ENCODE measurements at places on chromosomes 5 and 9.

DNA sequence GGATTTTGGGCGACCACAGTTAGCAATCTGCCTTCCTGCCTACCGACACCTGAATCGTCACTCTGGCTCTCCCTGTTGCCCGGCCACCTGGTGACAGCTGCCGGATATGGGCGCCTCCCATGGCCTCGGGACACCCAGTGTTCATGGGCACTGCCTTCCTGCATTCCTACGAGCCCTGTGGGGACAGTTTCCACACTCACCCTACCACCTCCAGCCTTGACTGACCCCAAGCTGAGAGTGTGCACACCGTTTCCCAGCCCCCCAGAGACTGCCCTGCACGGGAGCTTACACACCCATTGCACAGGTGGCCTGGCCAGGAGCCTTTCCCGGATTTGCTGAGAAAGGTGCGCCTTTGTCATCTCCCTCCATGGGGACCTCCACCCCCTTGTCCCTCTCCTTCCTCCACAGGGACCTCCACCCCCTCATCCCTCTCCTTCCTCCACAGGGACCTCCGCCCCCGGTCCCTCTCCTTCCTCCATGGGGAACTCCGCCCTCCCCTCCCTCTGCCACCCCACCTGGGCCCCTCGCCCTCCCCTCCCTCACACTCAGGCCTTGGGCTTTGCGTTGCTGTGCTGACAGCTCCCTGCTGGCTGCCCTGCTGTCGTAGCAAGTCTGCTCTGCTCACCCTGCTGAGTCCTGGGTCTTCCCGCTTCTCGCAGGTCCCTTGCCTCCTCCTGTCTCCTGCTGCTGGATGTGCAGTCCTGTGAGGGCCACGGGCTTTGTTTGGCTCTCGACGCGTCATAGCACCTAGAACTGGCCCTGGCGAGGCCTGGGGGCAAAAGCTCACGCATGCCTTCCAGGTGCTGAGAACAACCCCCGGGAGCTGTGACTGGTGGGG, 48.4 kb downstream of the MRPL36 start:
- DNase-seq, result no peak

DNA sequence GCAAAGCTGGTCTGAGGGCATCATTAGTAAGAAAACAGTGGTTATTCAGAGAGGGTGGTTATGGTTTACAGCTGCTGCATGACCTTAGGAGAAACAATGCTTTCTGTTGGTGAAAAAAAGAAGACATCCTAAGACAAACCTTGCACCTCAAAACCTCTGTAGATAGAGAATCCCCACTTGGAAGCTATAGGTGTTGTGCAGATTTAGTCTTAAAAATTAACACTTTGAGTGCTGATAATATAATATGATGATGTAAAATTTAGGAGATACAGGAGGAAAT, 1.4 kb upstream of the PTTG1 start:
- DNase-seq, result no peak

GRCh38 chr5:79992891-79993657, 2.0 kb upstream of the MTX3 start:
- DNase-seq, result no peak

DNA sequence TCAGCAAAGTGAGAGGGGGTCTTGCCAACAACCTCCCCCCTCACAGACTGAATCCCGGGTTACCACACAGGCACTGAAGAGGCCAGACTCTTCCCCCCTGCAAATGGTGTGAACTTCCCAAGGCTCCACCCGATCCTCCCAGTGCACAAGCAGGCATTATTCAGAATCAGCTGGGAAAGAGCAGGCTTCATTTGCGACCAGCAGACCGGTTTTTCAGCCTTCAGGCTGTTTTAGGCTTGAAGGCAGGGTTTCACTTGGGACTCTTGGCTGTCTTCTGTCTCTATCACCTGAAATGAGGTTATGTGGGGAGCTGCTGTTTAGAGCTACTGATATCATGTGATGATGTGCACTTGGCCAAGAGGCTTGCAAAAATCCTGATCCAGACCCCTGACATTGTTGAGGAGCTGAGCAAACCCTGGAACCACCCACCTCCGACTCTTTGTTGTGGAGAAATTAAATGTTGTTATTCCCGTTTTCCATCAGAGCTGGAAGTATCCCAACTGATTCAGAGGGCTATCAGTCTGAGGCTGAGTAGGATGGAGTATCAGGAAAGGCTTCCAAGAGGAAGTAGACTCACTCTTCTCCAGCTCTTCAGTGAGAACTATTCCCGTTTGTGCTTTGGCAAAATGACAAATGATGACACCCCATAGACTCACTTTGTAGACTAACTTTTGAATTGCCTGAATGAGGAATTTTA, 63.3 kb upstream of the ZFR start:
- no peak for DNase-seq

GRCh38 chr9:108056805-108057386, 567.3 kb upstream of the KLF4 start:
- no peak for DNase-seq
